ENCODE measurements at places on chromosomes 12 and 14. TPM values are rescaled to one million over a fixed set of nuclear protein-coding genes. Genes with fewer than 3 reads are reported as not detected.
A peak's percentile ranks its signal among the peaks of the same experiment; 100 is the strongest.

- no peak for DNase-seq
Observed at GRCh38 chr12:66693901-66694513, 15.1 kb upstream of the GRIP1 start.

DNA sequence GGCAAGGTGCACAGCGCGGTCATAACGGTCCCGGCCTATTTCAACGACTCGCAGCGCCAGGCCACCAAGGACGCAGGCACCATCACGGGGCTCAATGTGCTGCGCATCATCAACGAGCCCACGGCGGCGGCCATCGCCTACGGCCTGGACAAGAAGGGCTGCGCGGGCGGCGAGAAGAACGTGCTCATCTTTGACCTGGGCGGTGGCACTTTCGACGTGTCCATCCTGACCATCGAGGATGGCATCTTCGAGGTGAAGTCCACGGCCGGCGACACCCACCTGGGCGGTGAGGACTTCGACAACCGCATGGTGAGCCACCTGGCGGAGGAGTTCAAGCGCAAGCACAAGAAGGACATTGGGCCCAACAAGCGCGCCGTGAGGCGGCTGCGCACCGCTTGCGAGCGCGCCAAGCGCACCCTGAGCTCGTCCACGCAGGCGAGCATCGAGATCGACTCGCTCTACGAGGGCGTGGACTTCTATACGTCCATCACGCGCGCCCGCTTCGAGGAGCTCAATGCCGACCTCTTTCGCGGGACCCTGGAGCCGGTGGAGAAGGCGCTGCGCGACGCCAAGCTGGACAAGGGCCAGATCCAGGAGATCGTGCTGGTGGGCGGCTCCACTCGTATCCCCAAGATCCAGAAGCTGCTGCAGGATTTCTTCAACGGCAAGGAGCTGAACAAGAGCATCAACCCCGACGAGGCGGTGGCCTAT is 875 bp downstream of the HSPA2 start:
- peak; percentile 53 for DNase-seq

DNA sequence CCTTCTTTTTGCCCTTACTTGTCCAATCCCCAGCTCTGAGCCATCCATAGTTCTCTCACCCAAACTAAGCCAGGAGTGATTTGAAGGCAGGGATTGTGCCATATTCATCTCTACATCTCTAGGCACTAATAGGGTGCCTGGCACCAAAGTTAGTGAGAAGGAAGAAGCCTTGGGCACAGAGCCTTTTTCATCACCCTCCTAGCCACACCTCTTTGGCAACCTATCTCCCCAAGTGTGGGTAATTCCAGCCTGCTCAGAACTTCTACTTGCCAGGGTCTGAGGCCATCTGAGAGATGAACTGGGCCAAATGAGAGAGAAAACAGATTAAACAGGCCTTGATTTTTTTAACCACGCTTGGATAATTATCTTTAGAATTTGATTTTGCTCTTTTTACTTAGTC is 61.3 kb downstream of the PHLDA1 start:
- no peak for DNase-seq

- DNase-seq, result peak; percentile 53
Observed at GRCh38 chr14:104037903-104038302, 47.6 kb upstream of the ASPG start.

- no peak for DNase-seq
Observed at GRCh38 chr12:40618636-40619035, 73.6 kb upstream of the CNTN1 start.

DNA sequence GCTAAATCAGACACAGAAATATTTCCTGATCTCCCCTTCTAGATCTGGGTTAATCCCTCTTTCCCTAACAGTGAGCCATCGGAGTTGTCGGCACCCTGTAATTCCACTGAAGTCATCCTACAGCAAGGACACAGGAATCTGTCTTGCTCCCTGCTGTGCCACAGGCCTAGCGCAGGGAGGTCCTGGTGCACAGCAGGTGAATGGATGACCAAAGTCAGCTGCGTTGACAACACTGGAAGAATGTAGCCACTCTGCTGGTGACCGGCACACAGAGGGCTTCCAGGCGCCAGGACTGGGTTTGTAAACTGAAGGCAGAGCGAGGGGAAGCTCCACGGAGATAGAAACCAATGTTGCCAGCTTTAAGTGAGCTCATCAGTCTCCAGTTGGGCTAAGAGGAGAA is 23.6 kb downstream of the TMEM229B start:
- no peak for DNase-seq

DNA sequence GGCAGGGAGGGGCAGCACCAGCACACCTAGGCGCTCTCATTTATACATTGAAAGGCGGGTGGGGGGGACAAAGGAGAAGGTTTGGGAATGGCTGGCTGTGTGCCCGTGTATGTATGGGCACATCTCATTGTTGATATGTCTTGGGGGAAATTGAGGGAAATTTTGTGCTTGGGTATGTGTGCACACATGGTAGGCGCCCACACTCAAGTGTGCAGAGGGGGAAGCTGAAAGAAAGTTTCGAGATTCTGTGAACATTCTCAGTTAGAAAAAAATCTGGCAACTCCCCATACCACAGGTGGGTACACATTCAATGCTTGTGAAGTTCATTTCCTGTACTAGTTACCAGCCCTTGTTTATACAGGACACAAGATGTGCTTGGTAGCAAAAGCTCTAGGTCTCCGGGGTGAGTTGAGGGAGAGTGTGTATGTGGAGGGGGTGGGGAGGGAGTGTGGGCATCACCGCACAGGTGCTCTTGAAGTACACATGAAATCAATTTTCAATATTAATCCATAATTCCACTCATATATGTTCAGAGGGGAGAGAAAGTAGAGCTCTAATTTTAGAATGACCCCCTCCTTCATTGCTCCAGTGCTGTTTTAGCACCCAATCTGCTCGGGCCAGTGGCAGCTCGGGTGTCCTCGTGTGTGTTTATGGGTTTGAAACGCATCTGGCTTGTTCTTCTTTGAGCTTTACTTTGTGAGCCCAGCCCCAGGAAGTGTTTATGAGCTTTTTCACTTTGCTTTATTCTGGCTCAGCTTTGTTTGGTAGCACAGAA is 286.0 kb downstream of the ZFP36L1 start:
- no peak for DNase-seq

IL23A gene
- total RNA-seq, result not detected

DIABLO gene
- 27.8 TPM for total RNA-seq

DIO2 gene
- total RNA-seq, result 2.8 TPM

INSM2 gene
- not detected for total RNA-seq

SLC2A14 gene
- not detected for total RNA-seq

ST8SIA1 gene
- total RNA-seq, result 3.3 TPM
